Brain (organoid and tissue), 16 donors: ENCODE measurements at places on chromosomes 7 and 10.
A peak's percentile ranks its signal among the peaks of the same experiment; 100 is the strongest.

DNA sequence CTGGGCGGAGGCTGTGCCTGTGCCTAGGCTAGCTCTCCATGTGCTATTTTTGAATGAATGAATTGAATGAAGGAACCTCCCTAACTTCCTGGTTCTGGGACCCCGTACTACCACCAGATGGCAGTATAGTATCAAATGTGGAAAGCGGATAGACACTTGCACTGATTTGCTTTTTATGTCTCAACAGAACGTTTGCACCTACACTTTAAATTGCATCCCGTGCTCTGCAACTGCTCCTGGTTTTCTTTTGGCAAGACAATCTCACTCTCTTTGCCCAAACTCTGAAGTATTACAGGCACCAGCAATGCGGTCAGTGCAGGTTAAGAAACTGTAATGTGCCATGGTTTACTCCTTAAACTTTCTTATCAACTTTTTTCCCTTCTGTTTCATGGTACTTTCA is 6.5 kb downstream of the FZD8 start:
- DNase-seq, result peak; percentile 78

DNA sequence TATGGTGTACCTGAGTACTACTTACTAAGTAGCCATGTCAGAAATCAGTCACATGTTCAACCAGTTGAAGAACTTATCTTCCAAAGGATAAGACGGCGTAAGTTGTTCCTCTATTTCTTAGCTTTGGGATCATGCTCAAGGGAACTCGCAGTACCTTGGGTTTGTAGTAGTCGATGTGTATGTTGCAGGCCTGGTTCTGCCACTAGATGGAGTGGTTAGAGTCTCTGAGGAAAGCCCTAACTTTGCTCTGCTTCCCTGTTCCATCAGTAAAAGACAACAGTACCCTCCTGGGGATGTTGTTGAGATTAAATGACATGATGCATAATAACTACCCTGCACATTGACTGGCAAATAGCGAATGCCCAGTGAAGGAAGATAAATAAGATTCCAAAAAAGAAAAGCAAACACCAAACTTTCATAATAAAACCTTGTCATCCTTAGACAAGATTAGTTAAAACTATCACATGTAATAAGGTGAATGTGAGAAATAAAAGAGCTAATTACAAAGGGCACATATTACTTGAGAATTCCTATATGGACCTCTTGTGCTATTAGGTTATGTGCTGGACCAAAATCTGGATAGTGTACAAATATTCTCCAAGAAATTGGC is 165.9 kb downstream of the ABCA13 start:
- peak; percentile 39 for DNase-seq

DNA sequence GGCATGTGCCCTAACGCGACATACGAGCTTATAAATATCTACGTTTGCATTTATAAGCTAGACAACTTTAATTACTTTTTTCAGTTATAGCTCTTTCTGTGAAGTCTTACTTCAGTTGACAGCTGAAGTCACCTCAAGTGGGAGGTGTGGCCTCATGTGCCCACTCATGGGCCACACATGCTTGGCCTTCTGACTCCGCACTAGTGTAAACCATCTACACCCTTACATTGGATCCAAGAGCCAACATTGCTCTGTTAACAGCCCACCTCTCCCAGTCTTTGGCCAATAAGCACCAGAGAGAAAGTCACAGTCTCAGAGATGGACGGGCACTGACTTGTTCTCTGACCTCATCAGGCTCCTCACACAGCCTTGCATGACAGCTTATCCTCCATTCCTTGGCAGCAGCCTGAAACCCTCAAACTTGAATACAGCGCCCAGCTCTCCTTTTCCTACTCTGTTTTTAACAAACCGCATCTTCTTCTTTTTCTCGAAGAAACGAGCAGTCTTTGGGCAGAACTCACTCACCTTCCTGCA is 70.9 kb upstream of the AMPH start:
- no peak for DNase-seq

GRCh38 chr7:2894118-2894940 is 50.2 kb upstream of the GNA12 start:
- no peak for DNase-seq

GRCh38 chr10:790821-791551 is 101.5 kb upstream of the DIP2C start:
- DNase-seq, result no peak

DNA sequence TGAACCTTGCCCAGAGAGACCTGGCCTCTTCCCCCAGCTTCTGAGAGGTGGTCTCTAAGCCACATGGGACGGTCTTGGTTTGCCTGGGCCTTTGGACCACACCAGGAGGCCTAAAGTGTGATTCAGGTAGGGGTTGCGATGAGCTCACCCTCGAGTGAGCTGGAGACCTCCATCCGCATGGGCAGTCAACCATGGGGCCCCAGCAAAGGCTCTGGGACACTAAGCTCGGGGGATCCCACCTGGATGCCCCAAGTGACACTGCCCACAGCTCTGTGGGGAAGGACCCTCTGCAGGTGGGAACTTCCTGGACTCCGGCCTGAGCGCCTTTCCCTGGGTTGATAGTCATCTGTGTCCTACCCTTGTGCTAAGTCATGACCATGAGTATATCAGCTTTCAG is 57.1 kb upstream of the FAM20C start:
- DNase-seq, result no peak

DNA sequence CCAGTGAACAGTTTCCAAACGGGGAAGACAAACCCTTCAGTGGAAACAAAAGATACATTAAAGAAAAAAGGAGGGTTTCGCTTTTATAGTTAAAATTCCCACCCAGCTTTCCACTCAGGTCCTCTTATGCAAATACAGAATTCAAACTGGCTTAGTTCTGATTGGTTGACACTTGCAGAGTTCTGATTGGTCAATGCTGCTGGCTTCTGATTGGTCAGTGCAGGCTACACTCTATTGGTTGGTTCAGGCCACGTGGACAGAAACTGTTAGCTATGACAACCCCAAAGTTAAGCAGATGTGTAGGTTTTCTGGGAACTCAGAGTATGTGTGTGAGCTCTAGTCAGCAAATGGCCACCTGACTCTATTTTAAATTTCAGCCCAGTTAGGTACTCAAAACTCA is 80.0 kb downstream of the FBXL13 start:
- no peak for DNase-seq

DNA sequence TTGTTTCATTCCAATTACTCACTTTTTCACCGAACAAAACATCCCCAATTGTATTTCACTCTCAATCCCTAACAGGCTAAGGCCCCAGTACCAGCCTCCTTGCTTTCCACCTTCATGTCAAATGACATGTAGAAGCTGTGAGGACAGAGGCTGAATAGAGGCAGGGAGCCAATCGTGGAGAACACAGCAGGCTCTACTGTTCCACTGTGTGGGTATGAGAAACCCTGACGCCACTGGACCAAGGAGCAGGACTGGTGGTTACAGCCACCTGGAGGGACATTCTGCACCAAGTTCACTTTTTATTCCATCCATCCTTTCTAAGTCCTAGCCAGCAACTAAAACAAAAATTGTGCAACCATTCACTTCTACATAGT is 502.8 kb downstream of the SORCS1 start:
- no peak for DNase-seq

- no peak for DNase-seq
Measured at GRCh38 chr7:119578116-119578515, 694.9 kb upstream of the KCND2 start.

DNA sequence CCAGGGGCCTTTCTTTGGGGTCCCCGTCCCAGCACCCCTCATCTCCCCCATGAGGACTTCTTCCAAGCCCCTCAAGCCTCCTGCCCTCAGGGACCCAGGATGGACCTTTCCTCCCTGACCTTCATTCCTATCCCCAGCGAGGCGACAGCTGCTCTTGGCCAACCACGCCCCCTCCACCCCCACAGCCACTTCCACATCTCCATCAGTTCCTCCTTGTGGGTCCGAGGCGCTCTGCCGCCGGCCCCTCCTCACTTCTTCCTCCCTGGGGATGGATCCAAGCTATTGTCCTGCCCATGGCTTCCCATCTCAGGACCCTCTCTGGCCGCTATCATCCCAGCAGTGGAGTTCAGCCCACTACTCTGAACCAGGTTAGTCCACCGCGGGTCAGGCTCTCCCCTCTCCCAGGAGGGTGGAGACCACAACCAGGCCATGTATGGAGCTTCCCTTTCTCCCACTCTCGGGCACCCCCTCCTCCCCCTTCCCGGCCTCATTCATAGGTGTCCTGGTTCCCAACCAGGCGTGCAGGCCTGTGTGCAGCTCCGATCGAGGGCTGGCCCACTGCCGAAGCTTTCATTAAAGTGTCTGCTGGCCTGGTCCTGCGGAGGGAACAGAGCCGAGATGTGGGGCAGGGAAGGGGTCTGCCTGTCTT is 1.7 kb upstream of the SH2B2 start:
- no peak for DNase-seq

DNA sequence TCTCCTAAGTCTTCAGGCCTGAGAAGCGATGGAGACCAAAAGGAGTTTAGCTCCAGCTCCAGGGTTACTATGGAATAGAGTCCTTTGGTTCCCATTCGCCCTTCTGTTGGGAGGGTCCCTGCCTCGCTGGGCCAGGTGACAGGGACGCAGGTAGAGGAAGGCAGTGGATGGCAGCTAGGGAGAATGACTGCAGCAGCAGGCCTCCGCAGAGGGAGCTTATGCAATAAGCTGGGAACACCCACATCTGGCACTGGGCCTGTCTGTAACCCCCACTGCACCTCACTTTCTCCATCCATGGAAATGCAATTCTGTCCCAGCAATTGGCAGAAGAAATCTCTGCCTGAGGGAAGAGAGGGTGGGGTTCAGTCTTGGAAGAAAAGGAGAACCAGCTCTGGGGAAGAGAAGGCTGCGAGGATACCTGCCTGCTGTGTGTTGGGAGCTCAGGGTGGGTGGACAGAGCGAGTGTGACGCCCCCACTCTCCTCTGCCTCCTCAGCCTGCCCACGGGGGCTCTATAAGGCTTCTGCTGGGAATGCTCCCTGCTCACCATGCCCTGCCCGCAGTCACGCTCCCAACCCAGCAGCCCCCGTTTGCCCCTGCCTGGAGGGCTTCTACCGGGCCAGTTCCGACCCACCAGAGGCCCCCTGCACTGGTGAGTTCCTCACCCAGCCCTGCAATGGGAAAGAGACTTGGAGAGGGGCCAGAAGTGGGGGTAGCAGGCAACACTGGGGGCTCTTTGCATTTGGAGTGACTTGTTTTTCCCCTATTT is 10.3 kb downstream of the EPHB6 start:
- no peak for DNase-seq

DNA sequence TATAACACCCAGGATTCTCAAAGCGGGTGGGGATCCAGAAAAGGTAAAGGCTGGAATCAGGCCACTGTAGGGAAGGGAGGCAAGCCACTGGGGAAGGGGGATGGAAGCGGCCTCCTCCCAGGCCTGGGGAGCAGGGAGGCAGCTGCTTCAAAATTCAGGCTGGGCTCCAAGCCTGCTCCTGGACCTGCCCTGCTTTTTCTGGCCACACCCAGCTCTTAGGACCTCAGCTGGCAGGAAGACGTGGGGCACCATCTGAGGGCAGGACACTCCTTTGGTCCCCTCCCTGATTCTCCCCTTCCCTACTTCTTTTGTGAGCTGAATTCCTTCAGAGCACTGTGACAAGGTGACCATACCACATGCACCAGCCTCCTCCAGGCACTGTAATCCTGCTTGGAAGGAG is 4.6 kb upstream of the LBX1 start:
- DNase-seq, result no peak

DNA sequence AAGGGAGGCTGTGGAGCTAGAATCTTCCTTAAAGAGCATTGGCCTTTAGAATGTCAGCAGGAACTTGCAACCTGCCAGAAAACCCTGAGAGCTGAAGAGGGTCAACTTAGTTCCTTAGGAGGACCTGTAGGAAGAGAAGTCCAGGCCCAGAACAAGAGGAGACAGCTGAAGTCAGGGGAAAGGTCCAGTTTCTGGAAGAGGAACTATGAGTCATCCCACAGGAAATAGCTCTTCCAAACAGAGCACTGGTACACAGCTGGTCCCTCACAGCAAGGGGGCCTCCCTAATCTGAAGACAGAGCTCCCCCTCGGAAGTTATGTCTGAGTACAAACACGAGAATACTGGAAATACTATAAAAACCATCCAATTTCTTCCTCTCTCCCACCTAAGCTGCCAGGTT is 98.9 kb downstream of the HERPUD2 start:
- no peak for DNase-seq

DNA sequence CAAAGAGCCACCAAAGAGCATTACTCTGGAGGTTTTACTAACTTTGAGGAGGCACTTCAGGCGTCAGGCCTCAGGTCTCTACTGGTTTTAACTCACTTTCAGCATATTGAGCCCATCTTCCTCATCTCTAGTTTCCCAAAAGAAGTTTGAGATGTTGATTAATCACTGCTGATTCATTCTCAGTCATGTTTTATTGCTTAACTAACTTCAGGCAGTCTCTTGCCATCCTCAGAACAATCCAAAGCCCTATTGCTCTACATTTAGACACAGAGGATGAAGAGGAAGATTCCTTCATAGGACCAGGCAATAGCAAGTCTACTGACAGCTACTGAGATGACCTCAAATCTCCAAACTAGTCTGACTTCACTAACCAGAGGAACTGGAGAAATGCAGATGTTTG is 39.1 kb upstream of the BET1 start:
- no peak for DNase-seq

- DNase-seq, result peak; percentile 56
Measured at GRCh38 chr10:84820120-84820519, 491.7 kb downstream of the CCSER2 start.

DNA sequence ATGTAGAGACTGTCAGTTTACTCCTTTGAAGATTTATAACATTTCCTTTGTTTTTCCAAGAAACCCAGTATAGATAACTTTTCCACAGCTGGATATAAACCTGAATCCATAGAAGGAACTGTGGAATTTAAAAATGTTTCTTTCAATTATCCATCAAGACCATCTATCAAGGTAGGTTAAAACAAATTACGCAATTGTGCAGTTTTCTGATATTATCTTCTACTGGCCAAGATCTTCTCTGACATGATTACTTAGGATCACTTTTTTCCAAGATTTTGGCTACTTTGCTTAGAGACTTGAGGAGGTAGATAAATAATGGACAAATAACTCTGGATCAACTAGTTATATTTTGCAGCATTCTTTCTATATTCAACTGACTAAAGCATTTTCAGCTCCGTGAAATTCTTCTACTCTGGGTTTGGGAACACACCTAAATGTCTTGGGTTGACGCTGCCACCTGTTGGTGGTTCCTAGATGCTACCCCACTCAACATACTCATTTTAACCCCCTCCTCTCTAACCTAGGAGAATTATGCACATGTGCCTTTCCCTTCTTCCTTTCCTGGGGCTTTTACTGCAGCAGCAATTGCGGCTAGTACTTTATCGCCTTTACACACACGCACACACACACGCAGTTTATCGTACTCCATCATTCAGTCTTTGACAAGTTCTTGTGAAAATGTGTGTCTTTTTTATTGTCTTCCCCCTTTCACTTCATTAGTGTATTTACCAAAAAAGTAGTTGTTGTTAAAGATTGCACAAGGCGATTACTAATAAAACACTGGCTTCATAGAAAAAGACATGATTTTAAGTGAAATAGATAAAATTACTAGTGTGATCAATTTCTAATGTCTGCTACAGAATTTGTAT is 32.7 kb downstream of the ABCB5 start:
- DNase-seq, result no peak
